ENCODE measurements at places on chromosomes 5 and 9.
A peak's percentile ranks its signal among the peaks of the same experiment; 100 is the strongest.

- DNase-seq, result peak; percentile 16
Observed at GRCh38 chr5:44774279-44774880, 34.4 kb upstream of the MRPS30 start.

DNA sequence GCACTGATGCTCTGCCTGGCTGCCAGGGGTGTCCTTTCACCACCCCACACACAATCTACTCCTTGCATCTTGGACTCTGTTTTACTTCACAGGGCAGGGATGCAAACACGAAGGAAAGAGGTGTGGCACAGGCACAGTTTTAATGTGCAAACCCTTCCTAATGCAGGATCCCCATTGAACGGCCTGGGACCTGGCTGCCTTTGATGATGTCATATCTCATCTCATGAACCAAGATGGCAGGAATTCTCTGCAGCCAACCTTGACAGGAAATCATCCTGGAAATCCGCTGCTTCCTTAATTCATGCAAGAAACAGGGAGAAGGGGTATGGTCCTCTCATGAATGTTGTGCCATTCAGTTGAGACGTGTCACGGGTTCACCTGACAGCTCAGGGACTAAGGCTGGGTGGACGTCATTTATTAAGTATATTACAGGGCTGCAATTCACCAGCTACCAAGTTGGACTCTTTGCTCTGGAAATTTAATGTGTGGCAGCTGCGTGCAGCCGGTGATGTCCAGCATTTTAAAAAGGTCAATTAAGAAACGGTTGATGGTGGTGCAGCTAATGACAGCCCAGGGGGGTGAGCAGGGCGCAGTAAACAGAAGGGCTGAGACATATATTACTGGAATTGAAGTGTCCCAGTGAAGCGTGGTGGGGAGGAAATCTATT is 91.5 kb downstream of the LMNB1 start:
- DNase-seq, result no peak

DNA sequence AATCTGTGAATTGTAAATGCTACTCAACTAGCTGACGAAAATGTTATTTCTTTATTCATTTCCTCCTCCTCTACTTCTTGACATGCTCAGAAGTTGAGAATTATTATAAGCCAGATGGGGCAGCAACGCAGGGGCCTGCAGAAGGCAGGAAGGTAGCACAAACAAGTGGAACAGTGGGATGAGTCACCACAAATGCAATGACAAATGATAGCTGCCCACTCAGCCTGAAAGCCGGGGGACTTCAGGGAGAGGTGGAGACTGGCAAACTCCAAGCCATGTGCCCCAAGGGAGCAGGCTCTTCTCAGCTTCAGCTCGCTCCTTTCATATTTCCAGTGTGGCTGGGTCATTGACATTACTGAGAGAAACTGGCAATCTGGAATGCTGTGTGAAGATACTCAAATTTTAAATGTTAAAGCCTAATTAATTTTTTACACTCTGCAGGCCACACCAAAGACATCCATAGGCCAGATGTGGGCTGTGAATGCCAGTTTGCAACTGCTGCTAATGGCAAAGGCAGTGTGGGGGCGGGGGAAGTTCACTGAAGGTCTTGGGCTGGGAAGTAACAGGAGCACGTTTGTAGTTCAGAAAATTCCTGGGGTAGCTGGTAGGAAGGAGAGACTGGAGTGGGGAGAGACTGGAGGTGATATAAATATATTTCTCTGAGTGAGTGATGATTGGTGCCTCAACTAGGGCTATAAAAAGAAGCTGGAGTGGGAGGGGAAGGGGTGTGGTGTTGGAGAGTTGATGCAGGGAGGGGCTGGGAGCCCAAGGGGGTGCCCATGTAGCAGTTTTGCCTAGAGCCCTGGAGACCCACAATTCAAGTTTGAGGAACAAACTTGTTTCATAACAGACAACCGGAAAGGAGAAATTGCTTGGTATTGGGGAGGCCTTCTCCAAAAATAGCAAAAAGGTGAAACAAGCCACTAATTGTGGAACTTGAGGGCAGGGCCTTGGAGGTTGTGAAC is 20.8 kb upstream of the ADRB2 start:
- DNase-seq, result no peak

- no peak for DNase-seq
Observed at GRCh38 chr5:141515946-141516671, 27.2 kb downstream of the PCDHGC5 start.

DNA sequence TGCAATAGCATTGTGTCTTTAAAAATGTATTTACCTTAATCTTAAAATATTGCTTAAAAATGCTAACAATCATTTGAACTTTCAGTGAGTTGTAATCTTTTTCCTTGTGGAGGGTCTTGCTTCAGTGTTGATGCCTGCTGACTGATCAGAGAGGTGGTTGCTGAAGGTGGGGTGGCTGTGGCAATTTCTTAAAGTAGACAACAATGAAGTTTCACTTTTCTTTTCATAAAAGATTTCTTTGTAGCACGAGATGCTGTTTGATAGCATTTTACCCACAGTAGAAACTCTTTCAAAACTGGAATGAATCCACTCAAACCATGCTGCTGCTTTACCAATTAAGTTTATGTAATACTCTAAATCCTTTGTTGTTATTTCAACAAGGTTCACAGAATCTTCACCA is 50.8 kb downstream of the NR3C1 start:
- no peak for DNase-seq

DNA sequence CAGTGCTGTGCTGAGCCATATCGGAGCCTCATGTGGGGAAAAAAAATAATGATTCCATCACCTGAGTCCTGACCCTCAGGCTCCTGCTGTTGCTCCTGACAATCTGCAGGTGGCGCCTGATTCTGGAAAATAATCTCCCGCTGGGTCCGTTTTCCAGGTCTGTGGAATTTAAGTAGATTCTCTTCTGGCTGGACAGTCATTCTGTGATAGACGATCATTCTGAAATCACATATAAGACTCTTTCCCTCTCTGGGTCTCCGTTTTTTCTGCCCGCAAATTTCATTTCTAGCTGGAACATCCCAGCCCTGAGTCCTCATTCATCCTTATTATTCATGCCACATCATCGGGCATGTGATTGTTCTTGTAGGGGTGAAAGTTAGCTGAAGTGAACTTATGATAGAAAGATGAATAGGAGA is 22.1 kb upstream of the STXBP1 start:
- DNase-seq, result no peak

DNA sequence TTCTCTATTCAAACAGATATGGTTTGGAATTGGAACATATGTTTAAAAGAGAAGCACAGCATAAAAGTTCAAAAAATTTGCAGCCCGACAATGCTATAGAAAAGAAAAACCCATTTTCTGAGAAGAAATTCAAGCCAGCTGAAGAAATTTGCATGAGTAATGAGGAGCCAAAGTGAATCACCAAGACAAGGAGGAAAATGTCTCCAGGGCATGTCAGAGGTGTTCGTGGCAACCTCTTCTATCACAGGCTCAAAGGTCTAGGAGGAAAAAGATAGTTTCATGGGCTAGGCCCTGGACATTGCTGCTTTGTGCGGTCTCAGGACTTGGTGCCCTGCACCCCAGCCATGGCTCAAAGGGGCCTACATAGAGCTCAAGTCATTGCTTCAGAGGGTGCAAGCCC is 134.8 kb upstream of the ADAMTS16 start:
- DNase-seq, result no peak

GRCh38 chr5:82901281-82901888 is 175.8 kb downstream of the TMEM167A start:
- DNase-seq, result no peak

DNA sequence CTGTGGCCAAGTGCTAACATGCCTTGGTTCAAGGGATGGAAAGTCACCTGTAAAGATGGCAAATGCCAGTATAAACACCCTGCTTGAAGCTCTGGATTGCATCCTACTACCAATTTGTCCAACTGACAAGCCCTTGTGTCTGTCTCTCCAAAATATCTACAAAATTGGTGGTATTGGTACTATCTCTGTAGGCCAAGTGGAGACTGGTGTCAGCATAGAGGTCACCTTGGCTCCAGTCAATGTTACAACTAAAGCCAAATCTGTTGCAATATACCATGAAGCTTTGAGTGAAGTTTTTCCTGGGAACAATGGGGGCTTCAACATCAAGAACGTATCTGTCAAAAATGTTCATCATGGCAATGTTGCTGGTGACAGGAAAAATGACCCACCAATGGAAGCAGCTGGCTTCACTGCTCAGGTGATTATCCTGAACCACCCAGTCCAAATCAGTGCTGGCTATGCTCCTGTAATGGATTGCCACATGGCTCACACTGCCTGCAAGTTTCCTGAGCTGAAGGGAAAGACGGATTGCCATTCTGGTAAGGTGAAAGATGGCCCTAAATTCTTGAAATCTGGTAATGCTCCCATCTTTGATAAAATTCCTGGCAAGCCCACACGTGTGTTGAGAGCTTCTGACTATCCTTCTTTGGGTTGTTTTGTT is 19.9 kb downstream of the AFF4 start:
- no peak for DNase-seq

GRCh38 chr5:77208507-77209163 is 1.8 kb upstream of the PDE8B start:
- no peak for DNase-seq

- no peak for DNase-seq
Observed at GRCh38 chr9:131776036-131776435, 36.2 kb upstream of the RAPGEF1 start.

- no peak for DNase-seq
Observed at GRCh38 chr9:20606652-20607051, 15.6 kb downstream of the MLLT3 start.

DNA sequence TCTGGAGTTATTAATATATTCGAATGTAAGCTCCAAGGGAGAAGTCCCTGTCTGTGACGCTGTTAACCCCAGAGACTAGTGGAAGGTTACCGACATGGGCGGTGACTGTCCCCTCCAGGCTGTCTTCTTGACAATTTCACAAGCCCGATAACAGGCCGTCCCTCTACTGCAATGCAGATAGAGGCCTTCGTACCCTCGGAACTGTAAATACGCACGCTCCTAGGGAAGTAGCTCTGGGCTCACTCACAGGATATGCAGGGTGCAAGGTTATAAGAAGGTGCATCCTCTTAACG is 680 bp upstream of the RFK start:
- no peak for DNase-seq

DNA sequence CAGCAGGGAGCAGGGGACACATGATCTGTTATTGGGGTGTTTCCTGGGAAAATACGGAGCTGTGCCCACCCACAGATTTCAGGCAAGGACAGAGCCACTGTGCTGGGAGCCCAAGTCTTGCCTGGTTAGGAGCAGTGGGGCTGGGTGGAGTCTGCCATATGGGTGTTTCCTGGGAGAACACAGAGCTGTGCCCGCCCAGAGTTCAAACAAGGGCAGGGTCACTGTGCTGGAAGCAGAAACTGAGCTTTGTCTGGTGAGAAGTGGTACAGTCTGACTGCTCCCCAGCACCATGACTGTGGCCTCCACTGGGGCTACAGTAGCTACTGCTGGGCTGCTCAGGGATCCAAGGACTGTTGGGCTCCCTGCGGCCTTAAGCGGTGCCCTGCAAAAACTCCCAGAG is 135.5 kb downstream of the MCTP1 start:
- DNase-seq, result no peak

- DNase-seq, result no peak
Observed at GRCh38 chr9:90343366-90343765, 299.3 kb downstream of the DIRAS2 start.

- DNase-seq, result no peak
Observed at GRCh38 chr9:107367727-107368502, 84.8 kb downstream of the RAD23B start.

- no peak for DNase-seq
Observed at GRCh38 chr9:104556830-104557634, 11.9 kb upstream of the OR13C8 start.

GRCh38 chr5:82104872-82105271 is 133.0 kb downstream of the ATG10 start:
- no peak for DNase-seq

GRCh38 chr9:115240676-115241075 is 122.7 kb upstream of the TNC start:
- DNase-seq, result no peak

GRCh38 chr5:139430015-139430414 is 9.3 kb downstream of the DNAJC18 start:
- no peak for DNase-seq

- DNase-seq, result peak; percentile 18
Observed at GRCh38 chr9:91420501-91421127, 3.0 kb downstream of the NFIL3 start.

DNA sequence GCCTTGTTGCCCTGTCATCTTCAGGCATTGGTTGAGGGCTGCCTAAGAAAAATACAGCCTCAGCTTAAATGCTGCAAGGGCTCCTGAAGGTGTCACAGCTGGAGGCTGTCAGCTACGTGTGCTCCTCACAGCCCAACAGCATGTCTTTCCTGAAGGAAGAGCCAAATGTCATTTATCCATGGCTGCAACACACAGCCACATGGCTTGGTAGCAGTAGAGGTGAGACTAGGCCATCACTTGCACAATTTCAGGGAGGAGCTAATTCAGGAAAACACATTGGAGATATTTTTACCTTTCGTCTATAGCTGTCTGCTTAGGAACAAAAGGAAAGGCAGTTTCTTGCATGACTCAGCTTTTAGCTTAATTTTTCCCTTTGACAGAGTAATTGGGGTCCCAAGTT is 260.7 kb downstream of the SYK start:
- DNase-seq, result no peak

GRCh38 chr5:135715267-135716055 is 119.0 kb upstream of the SLC25A48 start:
- no peak for DNase-seq

DNA sequence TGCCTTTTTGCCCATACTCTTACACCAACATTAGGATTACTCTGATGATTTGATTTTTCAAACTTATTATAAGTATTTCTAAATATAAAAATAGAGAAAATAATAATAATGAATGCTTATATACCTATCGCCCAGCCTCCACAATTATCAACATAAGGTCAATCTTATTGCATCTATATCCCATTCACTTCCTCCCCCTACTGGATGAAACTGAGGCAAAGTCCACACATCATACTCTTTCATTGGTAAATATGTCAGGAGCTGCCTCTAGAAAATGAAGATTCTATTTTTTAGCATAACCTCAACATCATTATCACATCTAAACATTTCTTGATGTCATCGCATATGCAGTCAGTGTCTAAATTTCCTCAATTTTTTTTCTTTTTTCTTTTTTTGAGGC is 44.3 kb downstream of the SH3RF2 start:
- no peak for DNase-seq

GRCh38 chr9:133098871-133099270 is 22.2 kb downstream of the RALGDS start:
- no peak for DNase-seq

DNA sequence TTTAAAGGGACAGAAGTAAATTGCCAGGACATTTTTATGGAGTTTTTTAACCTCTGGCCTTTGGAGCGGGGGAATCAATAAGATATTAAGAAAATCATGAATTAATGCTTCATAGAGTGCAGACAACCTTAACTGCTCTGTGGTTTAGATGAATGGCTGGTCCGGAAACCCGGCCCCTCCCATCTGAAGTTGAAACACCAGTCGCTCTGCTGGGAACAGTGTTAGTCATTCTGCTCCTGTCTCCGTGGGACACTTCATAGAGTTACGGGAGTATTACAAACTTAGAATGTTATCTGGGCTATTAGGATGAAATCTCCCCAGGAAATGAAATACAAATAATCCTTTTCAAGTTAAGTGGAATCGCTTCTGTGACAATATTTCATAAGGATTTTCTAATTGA is 110.1 kb upstream of the IRX2 start:
- DNase-seq, result no peak

All from right renal cortex interstitium (tissue), 3 donors.